ENCODE measurements at places on chromosomes 4 and X. TPM values are rescaled to one million over a fixed set of nuclear protein-coding genes. Genes with fewer than 3 reads are reported as not detected.

DNA sequence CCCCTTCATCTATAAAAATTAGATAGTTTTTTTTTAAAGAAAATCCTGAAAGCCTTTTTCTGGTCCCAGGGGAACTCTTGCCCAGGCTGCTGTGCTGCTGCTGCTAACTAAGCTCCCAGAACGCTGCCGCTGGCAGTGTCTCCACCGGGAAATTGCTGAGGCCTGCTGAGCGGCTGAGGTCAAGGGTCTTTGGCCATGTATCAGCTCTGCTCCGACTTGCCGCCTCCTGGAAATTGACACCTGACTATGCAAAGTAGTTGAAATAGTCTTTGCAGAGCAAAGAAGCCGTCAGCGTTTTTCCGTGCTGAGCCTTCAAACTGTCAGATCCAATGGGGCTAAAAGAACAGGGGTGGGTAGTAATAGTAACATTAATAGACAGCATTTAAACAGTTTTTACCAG lies 839 bp downstream of the QDPR start:
- H3K4me1 ChIP-seq, result peaks cover 2% of the 10 kb centered on the region
- peaks cover 6% of the 10 kb centered on the region for H3K36me3 ChIP-seq
- peak overlapping the region; percentile 59 for H3K4me3 ChIP-seq
- H3K27ac ChIP-seq, result no peak overlapping the region
- H3K27me3 ChIP-seq, result peaks cover 13% of the 10 kb centered on the region
- DNase-seq, result no peak

- H3K4me1 ChIP-seq, result no peaks in the 10 kb centered on the region
- no peak overlapping the region for H3K27ac ChIP-seq
- no peak overlapping the region for H3K4me3 ChIP-seq
Observed at GRCh38 chr4:150590631-150591030, 8.7 kb downstream of the MAB21L2 start.

DNA sequence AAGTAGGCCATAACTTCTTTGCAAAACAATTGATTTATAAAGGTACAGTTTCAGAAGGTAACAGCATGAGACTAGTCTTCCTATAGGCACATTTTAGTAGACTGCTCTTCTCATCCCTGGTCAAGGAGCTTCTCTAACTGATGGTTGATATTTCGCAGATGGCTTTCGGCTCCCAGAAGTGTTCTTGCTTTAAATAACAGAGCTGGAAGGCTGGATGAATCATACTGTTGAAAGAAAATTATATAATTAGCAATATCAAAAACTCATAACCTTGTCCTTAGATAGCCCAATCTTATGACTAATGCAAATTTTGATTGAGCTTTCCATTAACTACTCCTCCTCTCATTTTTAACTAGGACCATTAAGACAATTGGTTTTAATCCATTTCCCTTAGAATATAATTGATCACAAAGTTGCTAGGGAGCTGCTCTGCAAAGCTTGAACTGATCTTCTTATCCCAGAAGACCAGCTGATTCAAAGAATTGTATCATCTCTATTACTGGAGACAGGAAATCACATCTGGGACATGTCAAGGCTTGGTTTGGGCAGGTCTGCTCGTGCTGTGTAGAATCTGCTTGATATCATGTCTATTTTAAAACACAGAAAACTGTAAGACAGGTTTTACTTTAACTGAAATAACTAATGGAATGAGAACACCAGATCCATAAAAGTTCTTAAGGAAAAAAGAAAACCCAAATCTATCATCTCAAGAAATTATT lies 38.6 kb downstream of the CENPU start:
- no peak overlapping the region for H3K4me3 ChIP-seq
- H3K4me1 ChIP-seq, result peaks cover 6% of the 10 kb centered on the region
- peaks cover 1% of the 10 kb centered on the region for H3K36me3 ChIP-seq
- no peaks in the 10 kb centered on the region for H3K27me3 ChIP-seq
- peak; percentile 19 for DNase-seq

DNA sequence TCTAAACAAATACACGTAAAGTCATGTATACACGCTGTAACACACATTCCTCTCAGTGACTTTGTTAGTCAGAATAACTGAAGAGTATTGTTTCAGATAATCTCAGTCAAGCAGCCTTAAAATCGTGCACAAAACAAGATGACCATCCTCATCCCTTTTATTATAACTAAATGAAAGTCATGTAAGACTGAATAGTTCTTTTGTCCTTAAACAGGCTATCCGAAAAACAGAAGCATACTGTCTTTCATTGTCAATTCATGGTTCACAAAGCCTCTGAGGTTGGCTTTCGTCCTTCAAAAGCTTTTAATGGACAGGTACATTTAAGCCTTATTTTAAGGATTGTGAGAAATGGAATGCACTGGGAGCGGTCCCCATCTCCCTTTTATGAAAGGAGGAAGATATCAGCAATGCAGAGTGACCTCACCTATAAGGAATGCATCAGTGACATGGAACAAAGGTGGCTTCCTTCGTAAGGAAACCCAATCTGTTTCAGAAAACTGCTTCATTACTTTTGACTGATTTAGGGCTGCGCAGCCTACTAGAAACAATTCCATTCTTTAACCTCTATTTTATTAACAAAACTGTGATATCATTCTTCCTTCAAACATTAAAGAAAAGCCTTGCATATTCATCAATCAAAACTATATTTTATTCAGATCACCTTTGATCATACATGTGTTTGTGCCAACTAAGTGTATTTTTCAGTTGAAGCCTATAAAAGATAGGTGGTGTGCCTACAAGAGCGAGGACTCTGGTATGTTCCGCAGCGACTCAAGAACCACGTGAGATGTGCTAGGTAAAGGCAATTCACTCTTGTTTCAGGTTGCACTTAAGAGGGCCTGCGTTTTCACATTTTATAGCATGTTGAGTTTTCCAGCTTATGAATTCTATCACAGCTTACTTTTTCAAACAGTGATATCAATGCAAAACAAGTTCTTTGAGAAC lies 19.2 kb downstream of the SH3RF1 start:
- H3K27me3 ChIP-seq, result no peaks in the 10 kb centered on the region
- peaks cover 27% of the 10 kb centered on the region for H3K4me1 ChIP-seq
- no peaks in the 10 kb centered on the region for H3K36me3 ChIP-seq
- no peak overlapping the region for H3K4me3 ChIP-seq
- no peak for DNase-seq

DNA sequence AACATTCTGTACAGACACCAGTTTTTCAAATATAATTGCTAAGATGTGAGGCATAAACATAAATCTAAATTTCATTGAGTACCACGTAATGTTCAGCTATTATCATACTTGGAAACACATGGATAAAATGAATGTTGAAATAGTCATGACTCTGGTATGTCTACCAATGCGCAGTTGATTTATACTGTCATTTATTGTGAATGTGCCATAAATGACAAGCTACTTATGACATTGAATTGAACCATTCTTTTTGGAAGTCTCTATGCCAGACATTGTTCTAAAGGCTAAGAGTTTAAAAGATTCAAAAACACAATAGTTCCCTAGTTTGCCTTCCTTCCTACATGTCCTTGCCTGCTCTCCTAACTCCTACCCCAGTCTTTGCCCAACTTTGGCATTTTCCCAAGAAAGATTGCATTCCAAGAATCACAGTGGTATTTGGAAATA lies 96.6 kb upstream of the DMD start:
- H3K4me3 ChIP-seq, result no peak overlapping the region
- no peaks in the 10 kb centered on the region for H3K4me1 ChIP-seq
- peak; percentile 41 for DNase-seq
- H3K27ac ChIP-seq, result no peak overlapping the region
- H3K27me3 ChIP-seq, result no peaks in the 10 kb centered on the region
- no peaks in the 10 kb centered on the region for H3K36me3 ChIP-seq

GRCh38 chr4:149187726-149188125 lies 627.9 kb downstream of the IQCM start:
- no peak overlapping the region for H3K4me3 ChIP-seq
- no peaks in the 10 kb centered on the region for H3K4me1 ChIP-seq
- no peaks in the 10 kb centered on the region for H3K27me3 ChIP-seq
- no peaks in the 10 kb centered on the region for H3K36me3 ChIP-seq

HGFAC gene
- not detected for total RNA-seq

DNA sequence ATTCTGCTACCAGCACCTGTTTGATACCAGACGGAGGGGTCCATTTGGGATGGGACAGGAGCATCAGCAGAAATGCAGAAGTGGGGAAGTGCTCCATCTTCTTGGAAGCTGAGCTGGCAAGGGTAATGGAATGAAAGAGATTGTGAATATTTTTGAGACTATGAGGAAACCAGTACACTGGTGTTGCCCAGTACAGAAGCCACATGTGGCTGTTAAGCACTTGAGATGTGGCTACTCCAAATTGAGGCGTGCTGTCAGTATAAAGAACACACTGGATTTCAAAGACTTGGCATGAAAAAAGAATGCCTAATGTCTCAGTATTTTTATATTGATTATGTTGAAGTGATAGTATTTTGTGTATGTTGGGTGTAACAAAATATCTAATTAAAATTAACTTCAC lies 153.4 kb downstream of the PTTG2 start:
- no peak overlapping the region for H3K4me3 ChIP-seq
- H3K4me1 ChIP-seq, result peaks cover 11% of the 10 kb centered on the region
- H3K27ac ChIP-seq, result no peak overlapping the region
- H3K36me3 ChIP-seq, result peaks cover 2% of the 10 kb centered on the region
- no peaks in the 10 kb centered on the region for H3K27me3 ChIP-seq
- no peak for DNase-seq

DNA sequence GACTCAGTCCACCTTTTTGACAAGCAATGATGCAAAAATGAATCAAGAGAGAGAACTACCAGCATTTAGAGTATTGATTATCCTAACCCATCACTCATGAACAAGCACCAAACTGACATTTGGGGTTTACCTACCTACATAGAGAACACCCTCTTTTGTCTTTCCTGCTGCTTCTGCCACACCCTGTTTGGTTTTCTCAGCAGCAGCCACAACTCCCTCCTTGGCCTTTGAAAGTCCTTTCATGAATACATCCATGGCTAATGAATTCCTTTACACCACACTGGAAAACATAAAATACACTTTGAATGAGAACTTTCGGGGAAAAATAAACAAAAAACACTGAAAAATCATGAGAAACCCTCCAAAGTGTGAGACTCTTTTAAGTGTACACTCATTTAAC lies 1.5 kb downstream of the SNCA start:
- no peaks in the 10 kb centered on the region for H3K4me1 ChIP-seq
- H3K36me3 ChIP-seq, result no peaks in the 10 kb centered on the region
- peaks cover 21% of the 10 kb centered on the region for H3K27me3 ChIP-seq

DNA sequence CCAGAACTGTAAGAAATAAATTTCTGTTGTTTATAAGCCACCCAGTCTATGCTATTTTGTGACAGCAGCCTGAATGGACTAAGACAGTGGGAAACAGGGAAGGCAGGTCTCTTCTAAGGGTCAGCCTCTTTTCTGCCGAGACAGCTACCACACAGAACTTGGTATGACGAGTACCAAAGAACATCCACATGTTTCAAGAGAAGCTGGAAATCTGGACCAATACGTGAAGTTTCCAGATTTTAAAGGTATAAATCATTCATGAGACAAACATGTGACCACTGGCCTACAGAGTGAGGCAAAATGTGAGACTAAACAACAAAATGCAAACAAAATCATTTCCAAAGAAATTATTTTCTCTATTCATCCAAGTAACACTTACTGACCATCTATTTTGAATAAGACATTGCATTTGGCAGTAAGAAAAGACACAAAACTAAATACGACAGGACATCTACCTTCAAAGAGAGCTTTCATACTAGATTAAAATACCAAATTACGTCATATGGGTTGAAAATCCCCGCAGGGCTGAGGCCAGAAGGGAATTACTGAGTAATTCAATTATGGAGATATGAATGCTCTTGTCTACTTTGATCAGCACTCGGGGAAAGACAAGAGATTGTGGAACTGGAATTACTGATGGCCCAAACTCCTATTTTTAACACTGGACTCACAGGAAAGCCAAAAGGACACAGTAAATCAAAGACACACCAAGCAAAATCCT lies 7.2 kb downstream of the SCARB2 start:
- DNase-seq, result peak; percentile 58
- no peaks in the 10 kb centered on the region for H3K27me3 ChIP-seq
- H3K36me3 ChIP-seq, result peaks cover 1% of the 10 kb centered on the region
- peak overlapping the region; percentile 4 for H3K27ac ChIP-seq
- H3K4me1 ChIP-seq, result peaks cover 15% of the 10 kb centered on the region

SPP1 gene
- 0.18 TPM for total RNA-seq

DNA sequence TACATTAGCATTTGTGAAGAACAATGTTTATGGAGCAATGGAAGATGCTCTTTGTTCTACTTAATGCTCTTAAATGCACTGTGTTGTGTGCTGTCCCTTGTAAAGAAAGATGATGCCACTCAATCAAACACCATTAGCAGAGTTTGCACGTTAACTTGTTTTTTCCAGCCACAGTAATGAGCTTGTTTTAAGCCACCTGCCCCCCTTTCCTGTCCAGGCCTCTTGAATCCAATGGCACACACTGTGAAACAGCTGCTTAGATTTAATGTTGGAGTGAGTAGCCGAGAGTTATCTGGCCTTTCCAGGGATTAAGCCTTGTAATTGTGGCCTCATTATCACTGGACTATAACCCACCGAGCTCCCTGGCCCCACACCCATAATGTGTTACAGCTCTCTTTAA lies 86.0 kb downstream of the PAK3 start:
- H3K27me3 ChIP-seq, result no peaks in the 10 kb centered on the region
- no peak overlapping the region for H3K4me3 ChIP-seq
- no peak for DNase-seq

- no peaks in the 10 kb centered on the region for H3K4me1 ChIP-seq
- H3K27me3 ChIP-seq, result peaks cover 5% of the 10 kb centered on the region
- H3K27ac ChIP-seq, result no peak overlapping the region
- H3K4me3 ChIP-seq, result no peak overlapping the region
Observed at GRCh38 chrX:40617566-40617965, 5.7 kb upstream of the MPC1L start.

DNA sequence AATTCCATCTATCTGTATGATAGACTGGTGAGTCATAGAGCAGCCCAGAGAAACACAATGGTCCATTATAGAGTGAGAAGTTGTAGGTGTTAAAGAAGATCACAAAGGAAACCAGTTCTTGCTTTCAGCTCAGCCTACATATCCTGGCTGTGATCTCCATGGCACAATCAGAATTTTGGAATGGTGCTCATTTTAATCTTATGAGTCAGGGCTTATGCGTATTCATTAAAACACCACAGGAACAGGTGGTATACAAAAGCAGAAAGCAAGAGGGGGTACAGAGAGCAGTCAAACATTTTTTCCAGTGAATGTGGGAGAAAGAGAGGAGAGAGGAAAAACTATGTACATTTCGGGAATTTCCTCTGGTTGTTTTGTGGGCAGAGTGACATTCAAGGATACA lies 126.9 kb downstream of the MFAP3L start:
- H3K27ac ChIP-seq, result no peak overlapping the region
- H3K4me3 ChIP-seq, result no peak overlapping the region

DCAF8L2 gene
- not detected for total RNA-seq

RAB9B gene
- total RNA-seq, result 0.90 TPM

DNA sequence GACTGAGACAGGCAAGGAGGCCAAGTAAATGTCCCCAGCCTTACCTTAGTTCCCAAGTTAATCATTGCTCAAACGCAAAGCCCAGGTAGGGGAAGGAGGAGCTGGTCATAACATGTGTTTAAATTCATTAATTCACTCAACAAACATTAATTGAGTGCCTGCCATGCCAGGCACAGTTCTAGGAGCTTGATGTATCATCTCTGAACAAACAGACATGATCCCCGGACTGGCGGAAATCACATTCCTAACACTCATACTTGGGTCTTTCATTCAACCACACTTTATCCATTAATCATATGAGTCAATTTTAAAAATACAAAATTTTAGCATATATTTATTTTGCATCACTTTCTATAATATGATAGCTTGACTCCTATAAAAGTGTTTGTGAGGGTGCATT lies 335.3 kb upstream of the NOCT start:
- H3K36me3 ChIP-seq, result no peaks in the 10 kb centered on the region
- no peak for DNase-seq
- H3K27ac ChIP-seq, result no peak overlapping the region
- H3K4me1 ChIP-seq, result peaks cover 2% of the 10 kb centered on the region
- H3K27me3 ChIP-seq, result no peaks in the 10 kb centered on the region

BEND2 gene
- not detected for total RNA-seq

- no peaks in the 10 kb centered on the region for H3K4me1 ChIP-seq
- no peak overlapping the region for H3K4me3 ChIP-seq
- no peak overlapping the region for H3K27ac ChIP-seq
- no peaks in the 10 kb centered on the region for H3K27me3 ChIP-seq
Observed at GRCh38 chrX:81241753-81242152, 39.9 kb downstream of the SH3BGRL start.

Data from IMR-90 (cell line).